ENCODE measurements at places on chromosomes 3 and 15.

GRCh38 chr3:151600783-151601182 lies 132.9 kb upstream of the AADACL2 start:
- no peak for DNase-seq

- DNase-seq = no peak
Observed at GRCh38 chr3:144810160-144810559, 838.5 kb downstream of the DIPK2A start.

DNA sequence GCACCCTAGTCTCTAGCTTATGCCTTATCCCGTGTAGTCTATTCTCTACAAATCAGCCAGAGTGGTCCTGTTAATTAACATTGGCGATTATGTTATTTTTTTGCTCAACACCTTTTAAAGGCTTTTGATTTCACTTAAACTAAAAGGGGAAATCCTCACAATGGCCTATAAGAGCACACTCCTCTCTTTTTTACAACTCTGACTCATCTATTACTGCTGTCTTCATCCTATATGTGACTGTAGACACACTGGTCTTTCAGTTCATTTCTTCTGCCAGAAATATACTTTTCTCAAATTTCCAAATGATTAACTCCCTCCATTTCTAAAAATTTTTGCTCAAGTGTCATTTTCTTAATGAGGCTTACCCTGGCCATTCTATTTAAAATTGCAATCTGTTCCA lies 143.4 kb downstream of the NSUN3 start:
- DNase-seq = no peak

DNA sequence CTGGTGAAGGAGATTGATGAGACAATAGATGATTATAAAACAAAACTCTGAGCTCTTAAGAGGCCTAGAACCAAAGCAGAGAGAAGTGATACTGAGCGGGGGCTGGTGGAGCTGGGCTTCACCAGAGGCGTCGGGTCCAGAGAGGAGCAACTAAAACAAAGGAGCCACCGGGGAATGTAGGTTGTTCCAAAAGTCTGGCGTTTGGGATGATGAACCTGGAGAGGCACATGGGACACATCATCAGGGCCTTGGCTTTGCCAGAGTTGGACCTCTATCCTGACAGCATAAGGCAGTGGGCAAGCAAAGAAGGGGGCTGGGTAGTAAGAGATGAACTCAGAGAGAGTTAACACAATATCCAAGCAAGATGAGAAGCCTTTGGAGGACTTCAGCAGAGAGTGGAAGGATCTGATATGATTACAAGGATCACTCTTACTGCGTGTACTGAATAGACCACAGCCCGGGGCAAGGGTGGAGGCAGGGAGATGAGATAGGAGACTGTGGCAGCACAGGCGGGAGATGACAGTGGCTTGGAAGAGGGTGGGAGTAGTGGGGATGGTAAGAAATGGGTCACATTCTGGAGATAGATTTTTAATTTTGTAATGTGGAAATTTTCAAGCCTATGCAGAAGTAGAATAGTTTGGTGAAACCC lies 36.0 kb upstream of the RASA2 start:
- no peak for DNase-seq

- no peak for DNase-seq
Observed at GRCh38 chr15:64354688-64355344, 1.2 kb downstream of the CSNK1G1 start.

DNA sequence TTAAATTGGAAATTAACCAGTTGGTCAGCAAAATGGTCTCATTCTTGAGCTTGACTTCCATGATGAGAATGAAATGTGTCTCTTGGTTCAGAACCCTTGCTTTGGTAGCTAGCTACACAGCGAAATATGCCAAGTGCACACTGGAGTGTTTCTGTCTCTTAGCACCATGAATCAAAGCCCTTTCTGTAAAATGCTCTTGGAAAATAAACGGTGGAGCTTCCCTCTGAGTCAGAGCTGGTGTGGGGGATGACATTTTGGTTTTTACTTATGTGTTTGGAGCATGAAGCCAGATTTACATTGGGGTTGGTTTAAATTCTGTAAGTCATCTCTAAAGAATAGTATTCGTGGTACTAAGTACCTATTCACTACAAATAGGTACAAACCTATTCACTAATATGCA lies 85.1 kb upstream of the NANOGP8 start:
- DNase-seq = no peak

DNA sequence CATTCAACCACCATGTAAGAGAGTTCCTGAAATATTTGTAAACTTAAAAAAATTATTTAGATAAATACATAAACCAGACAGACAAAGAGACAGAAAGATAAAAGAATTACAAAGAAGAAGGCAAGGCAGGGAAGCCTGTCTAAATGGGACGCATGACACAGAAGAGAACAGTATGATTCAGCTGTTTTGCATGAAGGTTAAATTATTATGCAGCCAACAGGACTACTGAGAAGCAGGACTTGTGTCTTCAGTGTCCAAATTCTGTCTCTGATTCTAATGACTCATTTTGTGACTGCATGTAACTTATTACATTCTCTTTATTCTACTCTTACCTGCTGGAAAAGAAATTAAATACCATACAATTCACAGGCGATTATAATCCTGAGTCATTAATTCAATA lies 340.4 kb upstream of the KCNMB2 start:
- DNase-seq = no peak

GRCh38 chr3:43126536-43126935 lies 20.7 kb upstream of the POMGNT2 start:
- DNase-seq = no peak

DNA sequence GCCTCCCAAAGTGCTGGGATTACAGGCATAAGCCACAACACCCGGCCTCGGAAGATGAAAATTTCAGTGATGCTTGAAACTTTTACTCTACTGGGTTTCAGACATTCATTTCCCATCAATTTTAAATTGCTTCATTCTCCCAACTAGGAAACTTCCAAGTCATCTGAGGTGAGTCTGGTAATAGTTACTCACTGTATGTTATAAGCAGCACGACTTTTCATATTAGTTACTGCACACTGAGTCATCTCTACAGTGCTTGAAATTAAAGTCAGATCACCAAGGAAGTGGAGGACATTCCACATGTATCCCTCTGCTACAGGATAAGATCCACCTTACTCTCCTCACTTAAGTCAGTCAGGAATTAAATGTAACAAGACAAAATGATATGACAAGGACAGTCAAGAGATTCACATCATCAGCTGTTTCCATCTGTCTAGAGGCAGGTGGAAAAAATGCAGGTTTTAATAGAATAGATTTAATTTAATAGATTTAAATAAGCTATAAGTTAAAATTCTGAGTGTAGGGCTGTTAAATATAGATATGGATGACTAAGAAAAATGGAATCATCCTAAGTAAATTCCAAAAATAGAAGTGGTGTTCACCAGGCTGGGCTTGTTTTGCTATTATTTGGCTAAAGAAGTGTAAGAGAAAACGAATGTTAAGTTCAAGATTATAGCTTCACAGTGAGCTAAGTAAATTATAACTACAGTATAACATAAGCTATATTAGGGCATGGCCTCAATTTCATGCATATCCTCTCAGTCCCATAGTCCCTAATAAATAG lies 104.4 kb downstream of the TMCO5A start:
- no peak for DNase-seq

DNA sequence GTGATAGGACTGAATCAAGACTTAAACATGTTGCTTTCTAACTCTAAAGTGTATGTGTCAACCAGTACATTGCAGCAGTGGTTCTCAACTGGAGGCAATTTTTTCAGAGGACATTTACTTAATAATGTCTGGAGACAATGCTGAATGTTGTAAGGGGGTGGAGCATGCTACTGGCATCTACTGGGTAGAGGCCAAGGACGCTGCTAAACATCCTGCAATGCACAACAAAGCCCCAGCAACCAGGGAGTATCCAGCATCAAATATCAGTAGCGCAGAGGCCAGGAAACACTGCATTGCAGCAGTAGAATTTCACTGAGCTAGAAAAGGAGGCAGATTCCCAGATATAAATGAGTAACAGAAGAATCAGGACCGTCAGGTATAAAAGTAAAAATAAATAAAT lies 79.8 kb upstream of the GRM7 start:
- DNase-seq = no peak

DNA sequence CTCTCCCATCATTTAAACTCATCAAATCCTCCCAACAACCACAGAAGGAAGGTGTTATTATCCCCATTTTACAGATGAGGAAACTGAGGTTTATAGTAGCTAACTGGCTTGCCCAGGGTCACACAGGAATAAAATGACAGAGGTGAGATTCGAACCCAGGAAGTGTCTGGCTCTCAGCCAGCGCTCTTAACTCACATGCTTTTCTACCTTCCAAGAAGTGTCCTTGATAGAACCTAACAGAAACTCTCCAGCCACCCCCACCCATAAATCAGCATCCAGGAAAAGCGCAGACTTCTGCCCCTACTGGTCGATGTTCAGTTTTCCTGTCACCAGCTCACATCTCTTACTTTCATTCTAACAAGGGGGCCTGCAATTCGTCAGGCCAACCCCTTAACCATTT lies 51.7 kb downstream of the SPATA12 start:
- DNase-seq = no peak

GRCh38 chr3:82240322-82240721 lies 478.9 kb upstream of the GBE1 start:
- DNase-seq = no peak

All from CD4-positive, alpha-beta T cell treated with Interleukin-10 for 1 hour (primary cell).